NAMALWA (cell line): ENCODE measurements at places on chromosomes 4 and X.

DNA sequence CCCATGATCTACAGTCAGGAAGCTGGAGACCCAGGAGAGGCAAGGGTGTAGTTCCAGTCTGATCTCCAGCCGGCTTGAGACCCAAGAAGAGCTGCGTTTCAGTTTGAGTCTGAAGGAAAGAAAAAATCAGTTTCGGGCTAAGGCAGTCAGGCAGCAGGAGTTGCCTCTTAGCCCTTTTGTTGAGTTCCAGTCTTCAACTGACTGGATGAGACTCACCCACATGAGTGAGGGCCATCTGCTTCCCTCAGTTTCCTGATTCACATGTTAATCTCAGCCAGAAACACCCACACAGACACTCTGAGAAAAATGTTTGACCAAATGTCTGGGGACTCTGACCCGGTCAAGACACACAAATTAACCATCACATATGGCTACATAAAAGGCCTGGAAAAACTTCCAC lies 73.6 kb upstream of the ELOVL6 start:
- no peak for DNase-seq

DNA sequence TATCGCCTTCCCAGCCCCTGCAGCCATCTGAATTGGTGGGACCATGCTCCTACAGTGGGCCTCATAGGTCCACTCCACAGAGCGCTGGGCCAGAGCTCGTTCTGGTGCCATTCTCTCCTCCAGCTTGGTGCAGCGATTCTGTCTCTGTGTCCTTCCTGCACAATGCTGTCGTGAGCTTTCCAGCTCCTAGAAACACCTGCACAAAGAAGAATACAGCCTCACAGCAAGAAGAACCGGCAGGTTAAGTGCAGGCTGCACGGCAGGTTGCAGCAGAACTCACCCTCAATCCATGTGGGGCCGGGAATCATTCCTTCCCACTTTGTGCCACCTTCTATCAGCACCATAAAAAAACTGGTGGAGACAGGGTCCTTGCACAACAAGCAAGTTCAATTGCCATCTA lies 101.2 kb upstream of the ENPP6 start:
- DNase-seq, result no peak

DNA sequence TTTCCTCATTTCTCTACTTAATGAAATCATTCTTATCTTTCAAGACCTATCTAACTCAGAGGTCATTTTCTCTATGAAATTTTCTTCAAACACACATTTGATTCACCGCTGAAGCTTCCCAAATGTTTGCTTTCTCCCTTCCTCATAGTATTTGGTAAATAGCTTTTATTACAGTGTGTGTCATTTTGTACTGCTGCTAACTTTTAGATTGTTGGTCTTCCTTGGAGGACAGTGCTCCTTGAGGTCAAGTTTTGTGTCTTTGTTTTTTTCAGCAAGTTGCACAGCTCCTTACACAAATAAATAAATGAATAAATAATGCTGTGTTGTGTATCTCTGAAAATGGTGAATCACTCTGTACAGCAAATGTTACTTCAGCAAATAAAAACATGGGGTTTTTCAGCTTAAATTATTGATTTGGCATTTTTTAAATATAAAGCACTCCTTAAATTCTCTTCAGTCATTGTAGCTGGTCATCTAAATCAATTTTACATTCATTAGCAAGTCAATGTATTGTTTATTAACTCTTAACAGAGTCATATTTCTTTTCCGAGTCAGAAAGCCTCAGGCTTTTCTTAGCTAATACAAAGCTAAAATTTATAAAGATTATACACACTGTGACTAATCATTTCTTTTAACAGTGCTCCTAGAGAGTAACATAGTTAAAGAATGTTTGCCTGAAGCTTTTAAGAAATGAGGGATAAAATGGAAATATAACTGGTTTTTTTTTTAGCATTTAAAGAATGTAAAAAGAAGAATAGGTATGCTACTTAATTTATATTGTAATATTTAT lies 30.1 kb upstream of the MAD2L1 start:
- no peak for DNase-seq

GRCh38 chrX:132622130-132622529 lies 133.3 kb upstream of the MBNL3 start:
- DNase-seq, result no peak

- DNase-seq, result no peak
Observed at GRCh38 chrX:68868316-68868715, 39.5 kb downstream of the EFNB1 start.

GRCh38 chr4:24765376-24765988 lies 29.9 kb upstream of the SOD3 start:
- no peak for DNase-seq

GRCh38 chr4:82219346-82219745 lies 154.4 kb downstream of the HNRNPD start:
- DNase-seq, result no peak

DNA sequence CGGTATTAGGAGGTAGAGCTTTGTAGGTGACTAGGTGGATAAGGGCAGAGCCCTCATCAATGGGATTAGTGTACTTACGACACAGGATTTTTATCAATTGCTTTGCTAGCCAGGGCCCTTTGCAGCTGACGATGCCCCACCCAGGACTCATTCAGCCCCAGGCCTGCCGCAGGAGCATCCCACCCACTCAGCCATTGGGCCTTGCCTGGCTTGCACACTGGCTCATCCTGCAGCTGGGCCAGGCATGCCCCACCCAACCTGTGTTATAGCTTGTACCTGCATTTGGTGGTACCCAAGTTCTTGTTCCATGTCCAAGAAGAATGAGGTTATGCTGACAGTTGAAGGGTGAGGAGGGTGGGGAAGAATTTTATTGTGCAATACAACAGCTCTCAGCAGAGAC lies 317.5 kb downstream of the PPARGC1A start:
- DNase-seq, result no peak

DNA sequence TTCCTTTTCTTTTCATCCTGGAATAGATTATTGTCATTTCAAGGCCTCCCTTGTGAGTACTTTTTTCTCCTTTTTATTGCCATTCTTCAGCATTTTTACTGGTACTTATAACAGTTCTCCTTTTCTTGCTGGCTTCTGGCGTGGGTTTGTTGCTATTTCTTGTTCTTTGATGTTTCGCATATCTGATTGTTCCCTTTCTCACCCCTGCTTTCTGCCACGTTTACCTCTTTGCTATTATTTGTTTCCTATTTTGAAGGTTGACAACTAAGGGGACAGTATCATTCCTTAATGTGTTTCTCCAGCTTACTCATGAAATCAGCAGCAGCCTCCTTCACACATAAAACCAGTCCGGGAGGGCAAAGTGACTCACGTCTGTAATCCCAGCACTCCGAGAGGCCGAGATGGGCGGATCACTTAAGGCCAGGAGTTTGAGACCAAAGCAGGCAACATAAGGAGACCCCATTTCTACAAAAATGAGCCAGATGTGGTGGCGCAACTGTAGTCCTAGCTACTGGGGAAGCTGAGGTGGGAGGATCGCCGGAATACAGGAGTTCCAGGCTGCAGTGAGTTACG lies 72.6 kb downstream of the DMD start:
- DNase-seq, result no peak

DNA sequence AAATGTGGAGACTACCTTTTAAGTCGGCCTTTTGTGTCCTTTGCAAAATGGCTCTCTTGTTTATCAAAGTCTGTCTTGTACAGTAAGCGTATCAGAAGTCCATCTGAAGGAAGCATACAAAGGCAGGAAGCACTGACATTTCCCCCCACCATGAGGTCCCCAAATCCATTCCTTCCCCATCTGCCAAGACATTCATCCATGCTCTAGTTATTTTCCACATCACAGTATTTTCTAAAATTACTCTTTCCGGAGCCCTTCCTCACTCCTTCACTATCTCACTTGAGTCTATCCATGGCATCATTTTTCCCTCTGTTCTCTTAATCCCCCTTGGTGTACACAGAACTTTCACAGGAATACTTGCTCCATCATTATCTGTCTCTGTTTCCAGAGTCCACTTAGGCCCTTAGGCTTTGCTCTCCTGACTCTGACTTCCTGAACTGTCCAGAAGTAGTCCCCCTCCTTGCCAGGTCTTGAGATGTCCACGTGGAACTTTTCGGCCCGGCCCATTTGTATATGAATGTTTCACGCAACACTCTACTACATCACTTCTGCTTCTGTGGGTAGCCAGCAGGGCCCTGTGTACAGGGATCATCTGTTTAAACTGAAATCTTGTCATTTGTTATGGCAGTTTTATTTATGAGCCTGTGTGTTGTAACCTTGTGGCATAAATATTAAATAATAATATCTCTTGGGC lies 2.1 kb downstream of the SEL1L3 start:
- peak; percentile 70 for DNase-seq

GRCh38 chr4:169765835-169766234 lies 8.1 kb upstream of the HPF1 start:
- DNase-seq, result no peak

GRCh38 chr4:15006416-15007024 lies 4.2 kb downstream of the CPEB2 start:
- peak; percentile 57 for DNase-seq
